Activated naive CD4-positive, alpha-beta T cell treated with anti-CD3 and anti-CD28 coated beads for 36 hours (primary cell): ENCODE measurements at places on chromosomes 5 and 9.

DNA sequence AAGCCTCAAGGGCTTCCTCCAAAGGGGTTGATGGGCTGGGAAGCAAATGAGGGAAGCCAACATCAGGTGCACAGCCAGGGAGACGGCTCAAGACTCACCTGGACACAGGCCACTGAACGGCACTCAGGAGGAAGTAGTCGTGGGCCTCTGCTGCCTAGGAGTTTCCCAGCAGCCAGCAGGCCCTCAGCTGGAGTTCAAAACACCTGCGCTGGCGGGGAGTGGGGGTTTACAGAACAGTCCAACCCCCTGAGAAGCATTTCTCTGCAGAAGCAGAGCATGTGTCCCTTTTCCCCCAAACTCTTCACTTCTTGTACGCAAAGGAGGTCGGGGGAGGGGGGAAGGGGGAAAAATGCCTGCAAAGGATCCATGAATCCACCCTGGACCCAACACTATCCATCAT is 2.3 kb downstream of the WHRN start:
- DNase-seq, result no peak

DNA sequence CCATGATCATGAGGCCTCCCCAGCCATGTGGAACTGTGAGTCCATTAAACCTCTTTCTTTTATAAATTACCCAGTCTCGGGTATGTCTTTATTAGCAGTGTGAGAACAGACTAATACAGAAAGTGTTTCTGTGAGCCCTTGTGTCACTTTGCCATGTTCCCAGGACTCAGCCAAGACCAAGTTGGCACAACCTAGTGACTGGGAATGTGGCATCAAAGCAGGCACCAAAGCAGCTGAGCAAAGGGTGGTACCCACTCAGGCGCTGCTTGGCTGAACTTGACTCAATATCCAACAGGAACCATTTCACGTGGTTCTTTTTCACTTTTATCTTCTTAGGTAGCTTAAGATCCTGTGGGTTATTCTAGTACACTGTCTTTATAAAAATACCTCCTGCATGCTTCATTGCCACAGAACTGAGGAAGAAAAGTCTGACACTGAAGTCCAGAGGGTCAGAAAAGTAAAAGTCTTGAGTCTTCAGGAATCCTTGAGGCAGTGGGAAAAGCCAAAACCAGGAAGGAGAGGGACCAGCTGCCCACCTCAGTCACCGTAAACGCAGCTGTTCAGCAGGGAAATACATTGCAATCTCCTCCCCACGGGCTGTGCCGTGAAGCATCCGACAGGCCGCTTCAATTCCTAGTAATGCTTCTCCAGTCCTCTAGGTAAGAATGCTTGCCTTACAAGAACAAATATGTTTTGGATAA is 90.5 kb upstream of the RETREG1 start:
- DNase-seq, result no peak

DNA sequence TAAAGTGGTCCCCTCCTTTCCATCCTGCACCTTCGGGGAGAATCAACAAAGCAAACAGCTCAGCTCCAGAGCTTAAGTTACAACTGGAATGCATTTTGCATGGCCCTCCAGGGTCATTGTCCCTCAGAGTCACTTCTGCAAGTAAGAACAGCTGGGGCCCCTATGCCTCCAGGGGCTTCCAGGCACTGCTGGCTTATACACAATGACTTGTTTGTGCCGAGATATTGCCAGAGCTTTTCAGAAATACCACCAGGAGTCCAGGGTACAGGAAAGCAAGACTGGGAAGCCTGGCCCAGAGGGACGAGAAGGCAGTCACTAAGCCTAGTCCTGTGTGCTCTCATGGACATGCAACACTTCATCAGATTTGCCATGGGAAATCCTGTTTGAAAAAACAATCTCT is 11.3 kb downstream of the FRMD3 start:
- DNase-seq, result no peak

DNA sequence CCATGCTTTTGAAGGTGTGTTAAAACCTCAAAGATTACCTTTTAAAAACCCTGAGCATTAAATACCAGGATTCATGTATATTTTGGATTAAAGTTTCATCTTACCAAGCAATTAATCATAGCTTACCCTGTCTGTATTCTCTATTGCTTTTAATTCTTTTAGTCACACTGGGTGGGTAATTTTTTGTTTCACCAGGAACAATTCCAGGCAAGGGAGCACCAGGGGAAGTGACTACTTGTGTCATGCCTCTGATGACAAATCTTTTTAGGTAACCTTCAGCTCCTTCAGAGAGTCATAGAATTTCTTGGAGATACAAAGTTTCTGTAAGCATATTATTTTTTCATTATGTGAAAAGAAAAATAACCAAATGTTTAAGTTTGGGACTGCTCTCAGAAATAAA is 33.4 kb upstream of the ANXA1 start:
- DNase-seq, result no peak

GRCh38 chr9:113581865-113582697 is 118.6 kb downstream of the RGS3 start:
- peak; percentile 95 for DNase-seq

DNA sequence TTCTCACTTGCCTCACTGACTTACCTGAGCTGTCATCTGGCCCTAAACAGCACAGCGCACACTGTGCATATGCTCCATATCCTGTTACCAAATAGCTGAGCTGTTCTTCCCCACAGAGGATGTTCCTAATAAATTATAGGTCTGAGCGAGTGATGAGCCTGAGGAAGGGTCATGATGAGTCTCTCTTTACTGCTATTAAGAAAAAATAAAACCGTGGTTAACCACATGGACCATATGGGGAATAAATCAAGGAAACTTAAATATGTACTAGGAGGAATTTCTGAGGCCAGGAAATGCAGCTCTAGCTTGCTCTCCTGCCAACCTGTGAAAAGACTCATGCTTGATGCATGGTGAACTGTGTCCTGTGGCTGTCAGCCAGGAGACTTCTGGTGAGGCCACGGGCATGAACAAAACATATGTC is 424.8 kb upstream of the DMAC1 start:
- DNase-seq, result no peak

- no peak for DNase-seq
These were observed 27.0 kb downstream of the SLC1A1 start for GRCh38 chr9:4517274-4517673.

DNA sequence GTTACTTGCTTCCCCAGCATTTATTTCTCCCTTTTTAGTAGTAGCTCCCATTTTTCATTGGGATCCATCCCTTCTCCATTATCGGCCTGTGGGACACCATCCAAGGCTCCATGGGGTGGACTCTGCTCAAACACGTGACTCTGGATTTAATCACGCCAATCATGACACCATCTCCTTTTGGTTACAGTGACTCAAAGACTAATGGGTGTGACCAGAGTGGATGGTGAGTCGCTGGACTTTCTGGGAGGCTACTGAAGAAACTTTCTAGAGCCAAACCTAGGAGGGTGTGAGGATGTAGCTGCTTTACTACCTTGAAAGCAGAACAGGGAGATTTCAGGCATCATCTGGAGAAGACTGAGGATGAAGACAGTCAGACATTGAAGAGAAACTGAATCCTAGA is 93.1 kb downstream of the PJA2 start:
- DNase-seq, result no peak
